ENCODE measurements at places on chromosomes 7 and 10.

DNA sequence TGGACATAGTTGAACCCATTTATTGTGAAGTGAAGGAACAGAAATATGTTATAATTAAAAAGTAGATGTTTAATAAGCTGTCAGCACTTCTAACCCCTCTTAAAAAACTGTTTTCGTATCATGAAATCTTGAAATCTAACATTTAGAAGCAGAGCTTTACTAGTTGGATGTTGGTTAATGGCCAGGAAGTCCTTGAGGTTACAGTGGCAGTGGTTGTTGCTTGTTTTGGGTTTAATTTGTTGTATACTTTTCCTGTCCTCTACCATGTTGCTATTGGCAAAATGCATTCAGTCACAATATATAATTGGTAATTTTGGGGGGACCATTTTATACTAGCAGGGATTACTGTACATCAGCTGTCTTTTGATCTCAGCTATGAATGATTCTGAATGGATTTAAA lies 60.7 kb downstream of the EXOC4 start:
- no peak for DNase-seq

DNA sequence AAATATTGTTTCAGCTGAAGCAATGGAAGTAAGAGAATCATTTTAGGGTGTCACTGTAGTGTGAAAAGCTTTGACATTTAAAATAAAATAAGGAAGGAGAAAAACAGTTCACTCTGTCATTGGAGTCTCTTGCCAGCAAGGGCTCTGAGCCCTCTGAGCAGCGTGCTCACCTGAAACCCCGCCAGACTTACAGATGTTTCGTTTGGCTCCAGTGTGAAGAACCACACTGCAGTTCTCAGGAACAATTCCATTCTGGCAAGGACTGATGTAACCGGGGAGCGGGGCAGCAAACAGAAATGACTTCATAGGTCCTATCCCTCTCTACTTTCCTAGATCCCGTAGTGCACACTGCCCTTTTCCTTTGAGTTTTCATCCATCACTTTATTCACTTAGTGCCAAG lies 164.3 kb downstream of the CELF2 start:
- DNase-seq = no peak

DNA sequence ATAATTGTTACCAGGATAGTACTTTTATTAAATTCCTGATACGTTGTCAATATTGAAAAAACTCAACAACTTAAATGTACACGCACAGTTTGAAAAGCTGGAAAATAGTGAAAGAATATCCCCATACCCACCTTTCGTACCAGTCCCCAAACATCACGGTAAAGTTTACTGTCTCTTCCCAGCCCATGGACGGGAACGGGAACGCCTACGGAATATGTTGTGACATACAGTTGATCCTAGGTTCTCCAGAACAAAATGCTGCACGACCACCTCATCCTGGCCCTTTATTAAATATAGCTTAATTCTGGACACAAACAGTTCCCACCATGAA lies 527 bp upstream of the BCAP29 start:
- DNase-seq = peak; percentile 19

DNA sequence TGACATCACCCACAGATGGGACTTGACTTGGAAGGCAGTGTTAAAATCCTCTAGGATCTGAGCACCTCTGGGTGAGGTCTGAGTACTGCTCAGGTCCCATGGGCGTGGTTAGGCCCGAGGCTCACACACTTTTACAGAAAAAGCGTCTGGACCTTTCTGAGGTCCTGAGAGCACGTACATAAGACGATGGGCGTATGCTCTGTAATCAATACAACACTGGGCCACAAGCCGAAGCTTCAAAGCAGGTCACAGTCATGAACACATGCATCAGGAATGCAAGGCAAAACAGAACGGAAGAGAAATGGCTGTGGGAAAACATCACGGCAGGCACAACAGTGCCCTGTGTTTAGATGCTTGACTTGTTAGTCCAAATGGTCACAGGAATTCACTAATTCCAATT lies 112.2 kb downstream of the LARP4B start:
- DNase-seq = no peak

DNA sequence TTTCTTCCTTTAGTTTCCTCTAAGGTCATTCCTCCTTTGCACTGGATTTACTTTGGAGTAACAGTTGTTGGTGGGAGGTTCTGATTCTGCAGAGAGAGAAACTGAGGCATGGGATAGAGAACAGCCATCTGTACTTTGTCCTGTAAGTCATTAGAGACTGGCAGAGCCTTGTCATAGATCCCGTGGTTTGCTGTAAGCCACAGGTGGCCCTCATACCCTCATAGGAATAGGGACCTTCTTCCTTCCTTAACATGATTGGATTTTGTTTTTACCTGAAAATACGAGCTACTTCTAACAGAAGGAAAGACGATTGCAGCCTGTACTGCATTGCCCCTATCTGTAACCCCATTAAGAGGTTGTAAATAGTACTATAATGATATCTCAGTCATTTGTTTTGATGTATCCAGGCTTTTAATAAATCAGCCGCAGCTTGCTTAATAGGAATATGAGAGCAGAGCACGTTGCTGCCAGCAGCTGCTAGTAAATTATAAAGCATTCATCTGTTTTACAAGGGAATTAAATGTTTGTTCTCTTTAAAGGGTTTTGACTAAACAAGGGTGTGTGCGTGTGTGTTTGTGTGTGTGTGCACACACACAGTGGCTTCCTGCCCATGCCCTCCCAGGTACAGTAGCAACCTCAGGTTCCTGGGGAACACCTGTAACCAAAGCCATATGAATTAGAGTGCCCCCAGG lies 249.8 kb downstream of the AUTS2 start:
- DNase-seq = no peak

DNA sequence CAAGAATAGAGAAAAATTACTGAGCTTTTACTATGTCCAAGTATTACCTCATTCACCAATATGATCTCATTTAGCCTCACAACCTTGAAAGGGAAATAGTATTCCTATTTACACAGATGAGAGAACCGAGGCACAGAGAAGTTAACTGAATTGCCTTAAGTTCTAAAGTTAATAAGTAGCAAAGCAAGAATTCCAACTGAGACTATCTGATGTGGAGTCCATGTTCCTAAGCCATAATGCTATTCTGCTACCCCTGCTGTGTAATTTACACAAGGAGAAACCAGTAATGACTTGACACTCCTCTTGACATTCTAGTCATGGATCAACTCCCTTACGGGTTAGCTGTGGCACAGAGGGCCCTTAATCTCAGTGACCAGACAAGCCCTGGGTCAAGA lies 60.7 kb downstream of the ABCB4 start:
- DNase-seq = no peak

GRCh38 chr10:133278577-133279265 lies 2.1 kb upstream of the ADAM8 start:
- peak; percentile 71 for DNase-seq

GRCh38 chr10:33820531-33820930 lies 486.1 kb upstream of the NRP1 start:
- DNase-seq = no peak

GRCh38 chr7:5704534-5704922 lies 76.9 kb downstream of the RNF216 start:
- peak; percentile 94 for DNase-seq

GRCh38 chr7:66937940-66938339 lies 16.9 kb downstream of the TMEM248 start:
- no peak for DNase-seq

GRCh38 chr10:113590581-113590980 lies 37.7 kb downstream of the HABP2 start:
- DNase-seq = no peak

DNA sequence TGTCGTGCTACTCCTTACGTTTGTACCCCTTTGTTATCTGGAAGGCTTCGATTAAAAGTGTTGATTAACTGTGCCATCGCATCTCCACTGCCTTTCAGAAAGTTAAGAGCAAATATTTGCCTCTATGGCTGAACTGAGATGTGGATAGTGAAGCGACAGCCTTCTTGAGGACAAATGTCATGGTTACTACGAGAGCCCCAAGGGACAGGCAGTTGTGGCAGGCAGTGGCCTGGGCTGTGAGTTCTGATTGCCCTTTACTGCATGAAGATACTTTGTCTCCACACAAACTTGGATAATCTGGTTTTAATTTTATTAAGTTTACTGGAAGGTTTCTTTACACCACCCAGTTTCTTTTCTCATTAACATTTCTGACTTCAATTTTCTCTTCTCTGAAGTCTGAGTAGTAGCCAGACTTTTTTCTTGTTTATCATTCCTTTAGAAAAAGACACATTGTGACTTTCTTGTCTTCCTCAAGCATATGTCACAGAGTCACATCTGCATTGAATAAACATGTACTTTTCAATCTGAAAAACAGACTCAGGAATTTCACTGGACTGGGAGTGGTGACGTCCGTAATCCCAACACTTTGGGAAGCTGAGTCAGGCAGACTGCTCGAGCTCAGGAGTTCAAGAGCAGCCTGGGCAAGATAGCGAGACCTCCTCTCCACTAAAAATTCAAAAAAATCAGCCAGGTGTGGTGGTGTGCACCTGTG lies 1.5 kb downstream of the TAS2R41 start:
- no peak for DNase-seq

DNA sequence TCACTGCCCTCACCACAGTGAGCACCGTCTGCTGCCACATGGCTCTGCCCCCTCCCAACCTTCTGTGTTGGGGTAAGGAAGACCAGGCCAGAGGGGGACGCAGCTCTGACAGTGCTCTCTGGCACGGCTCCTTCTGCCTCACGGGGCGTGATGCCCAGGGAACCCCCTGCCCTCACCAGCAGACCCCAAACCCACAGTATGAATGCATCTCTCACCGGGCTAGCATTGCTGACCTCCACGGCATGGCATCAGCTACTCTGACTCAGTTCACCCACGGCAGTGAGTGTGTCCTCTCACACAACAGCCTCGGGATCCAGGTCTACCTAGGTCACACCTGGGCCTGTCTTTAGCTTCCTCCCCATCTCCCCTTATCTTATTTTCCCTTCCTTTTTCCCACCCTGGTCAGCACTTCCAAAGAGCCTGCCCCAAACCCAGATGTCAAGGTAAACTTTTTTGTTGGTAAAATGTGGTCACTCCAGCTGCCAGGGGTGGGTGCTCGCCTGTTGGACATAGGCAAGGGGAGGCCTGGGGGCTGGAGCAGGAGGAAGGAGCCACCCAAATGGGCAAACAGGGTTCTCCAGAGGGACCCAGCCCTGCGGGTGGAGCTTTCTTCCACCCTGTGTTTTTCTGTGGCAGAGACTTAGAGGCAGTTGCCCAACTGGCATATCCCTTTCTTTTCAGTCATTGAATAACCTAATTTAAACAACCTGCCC lies 4.4 kb downstream of the CALML3 start:
- no peak for DNase-seq

- DNase-seq = no peak
These were observed 16.5 kb upstream of the GPR37 start for GRCh38 chr7:124781907-124782734.

DNA sequence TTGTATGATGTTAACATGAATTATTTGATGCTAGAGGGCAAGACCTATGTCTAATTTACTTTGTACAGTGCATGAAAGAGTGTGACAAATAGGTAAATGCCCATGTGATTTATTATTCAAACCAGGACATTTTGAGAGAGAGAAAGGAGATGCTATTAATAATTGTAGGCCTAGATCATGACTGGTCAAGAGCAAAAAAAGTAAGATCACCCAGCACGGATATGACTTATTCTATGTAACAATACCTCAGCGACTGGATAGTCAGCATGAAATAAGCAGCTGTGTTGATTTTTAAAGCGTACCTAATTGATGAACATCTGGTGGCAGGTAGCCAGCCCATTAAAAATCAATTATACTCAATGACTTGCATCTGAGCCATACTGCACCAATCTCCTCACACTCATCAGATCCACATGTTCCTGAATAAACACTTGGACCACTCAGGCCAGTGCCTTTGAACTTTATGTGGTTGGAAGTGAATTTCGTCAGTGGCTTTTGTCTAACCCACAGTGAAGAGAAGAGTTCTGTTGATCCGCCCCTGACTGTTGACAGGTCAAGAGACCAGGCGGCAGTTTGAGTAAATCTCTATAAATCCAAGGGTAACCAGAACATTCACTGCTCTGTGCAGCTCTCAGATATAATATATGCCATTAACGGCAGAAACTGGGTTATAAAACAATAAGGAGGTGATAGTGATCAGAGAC lies 435.3 kb downstream of the MDFIC start:
- DNase-seq = no peak

DNA sequence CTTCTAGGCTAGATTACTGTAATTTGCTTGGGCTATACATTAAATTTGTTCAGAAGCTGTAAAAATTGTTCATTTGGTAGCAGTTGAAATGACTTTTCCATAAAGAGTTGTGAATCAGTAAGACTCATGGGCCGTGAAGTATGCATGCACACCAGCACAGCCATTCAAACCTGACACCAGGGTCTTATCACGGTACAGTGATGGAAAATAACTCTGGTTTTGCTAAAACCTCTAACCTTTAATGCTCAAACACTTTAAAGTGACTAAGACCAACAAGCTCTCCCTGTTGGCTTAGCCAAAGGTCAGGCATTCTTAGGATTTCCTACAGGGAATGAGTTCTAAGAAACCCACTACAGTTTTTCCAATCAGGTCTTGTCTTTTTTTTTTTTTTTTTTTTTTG lies 11.5 kb downstream of the ARL3 start:
- DNase-seq = no peak

GRCh38 chr10:131174211-131174565 lies 137.3 kb downstream of the TCERG1L start:
- no peak for DNase-seq

DNA sequence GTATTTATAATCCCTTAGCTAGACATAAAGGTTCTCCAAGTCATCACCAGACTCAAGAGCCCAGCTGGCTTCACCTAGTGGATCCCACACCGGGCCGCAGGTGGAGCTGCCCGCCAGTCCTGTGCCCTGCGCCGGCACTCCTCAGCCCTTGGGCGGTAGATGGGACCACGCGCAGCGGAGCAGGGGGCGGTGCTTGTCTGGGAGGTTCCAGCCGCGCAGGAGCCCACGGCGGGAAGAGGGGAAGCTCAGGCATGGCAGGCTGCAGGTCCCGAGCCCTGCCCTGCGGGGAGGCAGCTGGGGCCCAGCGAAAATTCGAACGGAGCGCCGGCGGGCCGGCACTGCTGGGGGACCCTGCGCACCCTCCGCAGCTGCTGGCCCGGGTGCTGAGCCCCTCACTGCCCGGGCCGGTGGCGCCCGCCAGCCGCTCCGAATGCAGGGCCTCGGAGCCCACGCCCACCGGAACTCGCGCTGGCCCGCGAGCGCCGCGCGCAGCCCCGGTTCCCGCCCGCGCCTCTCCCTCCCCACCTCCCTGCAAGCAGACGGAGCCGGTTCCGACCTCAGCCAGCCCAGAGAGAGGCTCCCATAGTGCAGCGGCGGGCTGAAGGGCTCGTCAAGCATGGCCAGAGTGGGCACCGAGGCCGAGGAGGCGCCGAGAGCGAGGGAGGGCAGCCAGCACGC lies 675.6 kb downstream of the REEP3 start:
- no peak for DNase-seq

GRCh38 chr10:13528875-13529713 lies at the start of gene BEND7:
Gene BEND7, minus strand, starts transcription at chr10:13529014. Its CDS starts 481 bp downstream, at chr10:13528533.
- no peak for DNase-seq

DNA sequence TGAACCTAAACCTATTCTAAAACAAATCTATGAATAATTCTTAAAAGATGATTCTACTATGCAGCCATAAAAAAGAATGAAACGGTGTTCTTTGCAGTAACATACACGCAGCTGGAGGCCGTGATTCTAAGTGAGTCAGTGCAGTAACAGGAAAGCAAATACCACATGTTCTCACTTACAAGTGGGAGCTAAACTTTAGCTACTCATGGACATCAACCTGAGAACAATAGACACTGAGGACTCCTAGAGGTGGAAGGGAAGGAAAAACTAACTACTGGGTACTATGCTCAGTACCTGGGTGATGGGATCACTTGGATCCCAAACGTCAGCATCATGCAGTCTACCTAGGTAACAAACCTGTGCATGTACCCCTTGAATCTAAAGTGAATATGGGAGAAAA lies 575.0 kb upstream of the MGMT start:
- DNase-seq = no peak

GRCh38 chr7:88668591-88668990 lies 90.9 kb upstream of the ZNF804B start:
- DNase-seq = no peak

Measured in inflammatory macrophage treated with lipopolysaccharide for 1 hour (primary cell).